ENCODE measurements at places on chromosomes 6 and 20.

DNA sequence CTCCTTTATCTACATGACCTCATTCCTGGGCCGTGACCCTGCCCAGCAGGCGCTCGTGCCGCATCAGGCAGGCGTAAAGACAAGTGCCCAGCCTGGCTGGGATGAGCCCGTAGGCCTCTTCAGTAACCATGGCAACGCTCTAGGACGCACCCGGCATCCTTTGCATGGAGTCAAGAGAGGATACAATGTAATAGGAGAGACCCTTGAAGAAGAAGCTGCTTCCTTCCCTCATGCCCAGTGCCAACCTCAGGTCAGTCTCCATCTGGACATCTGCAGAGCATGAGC is 5.0 kb upstream of the LSM14B start:
- no peak for DNase-seq

DNA sequence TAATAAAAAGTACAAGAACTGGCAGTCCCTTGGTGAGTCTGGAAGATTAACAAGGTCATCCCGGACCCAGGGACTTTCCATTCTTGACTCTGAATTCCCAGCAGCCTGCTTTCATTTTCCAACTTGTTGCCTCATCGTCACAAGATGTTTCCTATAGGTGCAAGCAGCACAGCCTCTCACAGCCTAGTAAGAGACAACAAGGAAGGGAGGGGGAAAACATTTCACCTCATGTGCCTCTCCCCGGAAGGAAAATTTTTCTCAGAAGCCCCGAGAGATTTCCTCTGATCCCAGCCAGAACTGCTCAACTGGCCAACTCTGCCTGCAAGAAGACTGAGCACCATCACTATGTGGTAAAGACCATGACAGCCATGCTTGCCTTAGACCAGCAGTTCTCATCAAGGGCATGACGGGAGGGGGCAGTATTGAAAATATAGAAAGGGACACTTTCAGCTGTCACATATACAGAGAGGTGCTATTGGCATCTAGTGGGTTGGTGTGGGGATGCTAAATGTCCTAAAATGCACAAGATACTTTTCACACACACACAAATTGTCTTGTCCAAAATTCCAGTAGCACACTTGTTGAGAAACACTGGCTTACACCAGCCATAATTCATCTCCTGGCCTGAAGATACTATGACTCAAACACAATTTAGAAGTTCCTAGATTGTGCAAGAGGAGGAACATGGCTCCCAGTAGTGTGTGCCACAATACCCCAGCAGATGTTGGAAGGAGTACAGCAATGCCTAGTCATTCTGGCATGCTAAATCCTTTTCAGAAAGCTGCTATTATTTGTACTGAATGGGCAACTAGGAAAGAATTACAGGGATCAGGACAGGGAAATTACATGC is 10.8 kb upstream of the WTAP start:
- DNase-seq: no peak

GRCh38 chr6:169640351-169640852 is 61.4 kb downstream of the WDR27 start:
- DNase-seq: no peak

DNA sequence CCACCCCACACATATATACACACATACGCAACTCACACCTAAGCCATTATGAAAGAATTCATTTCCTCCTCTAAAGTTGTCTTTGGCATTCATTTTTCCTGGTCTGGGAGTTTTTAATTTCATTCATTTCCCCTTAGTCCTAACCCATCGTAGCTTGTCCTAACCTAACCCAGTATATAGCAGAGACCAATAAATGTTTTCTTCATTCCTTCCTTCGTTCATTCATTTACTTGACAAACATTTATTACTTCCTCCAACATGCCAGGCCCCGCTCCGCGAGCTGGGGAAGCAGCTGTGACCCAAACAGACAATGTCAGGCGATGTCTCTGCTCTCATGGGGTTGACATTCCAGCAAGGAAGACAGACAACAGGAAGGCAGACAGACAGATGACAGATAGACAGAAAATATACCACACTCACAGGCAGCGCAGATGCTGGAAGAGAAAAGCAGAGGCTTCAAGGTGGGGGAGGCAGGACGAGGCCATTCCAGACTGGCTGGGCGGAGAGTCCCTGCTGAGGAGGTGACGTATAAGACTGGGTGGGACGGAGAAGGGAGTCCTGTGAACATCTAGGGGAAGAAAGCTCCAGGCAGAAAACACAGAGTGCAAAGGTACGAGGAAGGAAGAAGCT is 33.7 kb upstream of the SIRPA start:
- no peak for DNase-seq

DNA sequence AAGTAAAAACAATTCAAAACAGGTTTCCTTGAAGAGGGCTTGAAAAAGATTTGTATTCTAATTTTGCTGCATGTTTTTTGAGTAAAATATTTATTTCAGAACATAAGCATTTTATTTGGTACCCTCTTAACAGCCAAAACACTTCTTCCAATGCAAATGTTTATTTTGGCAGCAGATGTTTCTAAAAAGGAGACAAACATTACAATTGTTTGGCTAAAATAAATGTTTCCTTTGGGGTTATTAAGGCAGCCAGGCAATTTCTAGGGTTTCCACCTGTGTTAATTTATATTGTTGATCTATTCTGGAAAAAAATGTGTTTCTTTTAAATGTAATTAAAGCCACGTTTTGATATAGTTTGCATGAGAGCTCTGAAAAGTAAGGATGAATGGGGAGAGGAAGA is 56.6 kb downstream of the ARID1B start:
- no peak for DNase-seq

DNA sequence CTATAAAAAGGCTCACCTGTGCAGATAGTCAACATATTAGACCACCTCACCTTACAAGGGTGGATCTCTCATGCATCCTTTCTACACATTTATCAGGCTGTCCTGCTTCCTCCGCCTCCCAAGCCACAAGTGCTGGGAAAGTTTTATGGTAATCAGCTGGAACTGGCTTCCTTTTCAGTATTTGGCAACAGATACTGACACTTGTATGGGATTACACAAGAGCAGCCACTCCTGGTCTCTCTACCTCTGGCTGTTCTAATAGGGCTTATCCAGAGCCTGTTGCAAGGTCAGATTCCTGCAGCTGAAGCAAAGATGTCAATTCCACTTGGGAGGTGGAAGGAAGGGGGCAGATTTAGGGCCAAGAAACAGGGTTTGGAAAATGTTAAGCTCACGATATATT is 503 bp upstream of the GPLD1 start:
- no peak for DNase-seq

- DNase-seq: no peak
Measured at GRCh38 chr6:123659960-123660748, 23.4 kb upstream of the TRDN start.

GRCh38 chr6:56490993-56491392 is 151.7 kb downstream of the DST start:
- no peak for DNase-seq

GRCh38 chr20:62696989-62697388 is 11.6 kb upstream of the NTSR1 start:
- DNase-seq: no peak

GRCh38 chr6:136790411-136791295 is 1.6 kb downstream of the MAP3K5 start:
- DNase-seq: no peak
